ENCODE measurements at places on chromosomes 16 and 17.

DNA sequence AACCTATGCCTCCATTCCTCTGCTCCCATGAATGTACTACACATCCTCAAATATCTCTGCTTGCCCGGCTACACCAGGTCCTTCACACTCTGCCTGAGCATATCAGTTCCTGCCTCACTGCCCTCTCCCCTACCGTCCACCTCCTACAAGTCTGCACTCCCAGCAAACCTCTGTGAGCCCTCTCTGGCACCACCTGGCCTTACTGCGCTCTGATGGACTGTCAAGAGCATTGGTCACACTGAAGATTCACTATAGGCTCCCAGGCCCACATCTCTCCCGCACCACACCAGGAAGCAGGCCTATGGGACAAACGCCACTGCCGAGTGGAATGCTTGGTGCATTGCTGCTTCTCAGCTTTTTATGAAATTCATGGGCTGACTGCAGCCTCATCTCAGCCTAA lies 8.9 kb downstream of the GINS2 start:
- no peak for DNase-seq

GRCh38 chr17:62045109-62045508 lies 20.0 kb downstream of the MED13 start:
- no peak for DNase-seq

- DNase-seq: no peak
Observed at GRCh38 chr16:11501632-11502031, 85.1 kb downstream of the LITAF start.

GRCh38 chr17:82217120-82217529 lies 4.5 kb upstream of the CCDC57 start:
- DNase-seq: no peak

- no peak for DNase-seq
Observed at GRCh38 chr17:41199421-41200078, 9.9 kb downstream of the KRTAP9-1 start.

- DNase-seq: no peak
Observed at GRCh38 chr16:81973737-81974136, 37.5 kb downstream of the SDR42E1 start.
